K562 (cell line): ENCODE measurements at places on chromosomes 16 and 17. TPM values are rescaled to one million over a fixed set of nuclear protein-coding genes. Genes with fewer than 3 reads are reported as not detected.

DNA sequence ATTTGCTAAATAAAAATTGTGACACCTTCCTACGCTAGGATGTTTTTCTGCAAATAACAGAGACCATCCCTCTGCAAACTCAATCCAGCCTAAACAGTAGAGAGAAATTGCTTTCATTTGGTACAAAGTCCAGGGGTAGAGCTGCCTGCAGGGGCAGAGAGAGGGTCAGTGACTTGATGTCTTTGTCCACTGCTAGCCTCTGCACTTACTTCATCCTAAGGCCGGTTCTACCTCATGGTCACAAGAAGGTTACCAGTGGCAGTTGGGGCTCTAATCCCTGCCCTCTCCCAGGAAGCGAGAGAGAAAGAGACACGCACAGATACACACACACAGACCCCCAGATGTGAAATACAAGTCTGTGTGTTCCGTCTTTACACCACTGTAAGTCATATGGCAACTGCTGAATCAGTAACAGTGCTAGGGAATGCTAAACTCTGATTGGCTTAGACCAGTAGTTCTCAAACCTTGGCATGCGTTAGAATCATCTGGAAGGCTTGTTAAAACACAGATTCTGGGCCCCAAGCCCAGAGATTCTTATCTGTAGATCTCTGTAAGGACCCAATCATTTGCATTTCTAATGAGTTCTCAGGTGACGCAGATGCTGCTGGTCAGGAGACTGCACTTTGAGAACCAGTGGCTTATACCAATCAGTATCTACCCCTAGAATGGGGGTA is 13.1 kb upstream of the LPCAT2 start:
- H3K27ac ChIP-seq: no peak overlapping the region
- no peak for DNase-seq
- H3K4me1 ChIP-seq: peaks cover 13% of the 10 kb centered on the region; the same call in 2 of the 3 replicates
- no peaks in the 10 kb centered on the region for H3K36me3 ChIP-seq

- H3K4me3 ChIP-seq: peak overlapping the region; percentile 62
- peak overlapping the region; percentile 83 for H3K27ac ChIP-seq
These were observed 1.5 kb downstream of the GGA2 start for GRCh38 chr16:23508589-23509440.

DNA sequence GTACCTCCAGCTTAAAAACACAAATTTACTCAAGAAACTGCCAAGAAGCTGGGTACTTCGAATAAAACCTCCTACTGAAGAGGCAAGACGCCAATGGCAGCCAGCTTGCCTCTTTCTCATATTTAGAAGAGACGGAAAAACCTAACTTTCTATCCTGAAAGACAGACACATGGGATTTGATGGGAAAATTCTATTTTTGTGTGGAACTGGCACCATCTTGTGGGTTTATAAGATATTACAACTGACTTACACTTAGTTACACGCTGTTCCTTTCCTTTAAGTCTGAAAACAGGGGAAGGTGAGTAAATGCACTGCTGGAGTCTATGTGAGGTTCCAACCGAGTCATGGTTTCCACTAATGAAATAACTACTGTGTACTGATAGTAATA is 10.3 kb downstream of the ZNF18 start:
- no peaks in the 10 kb centered on the region for H3K4me1 ChIP-seq
- H3K4me3 ChIP-seq: no peak overlapping the region
- H3K27me3 ChIP-seq: no peaks in the 10 kb centered on the region
- H3K27ac ChIP-seq: no peak overlapping the region

DNA sequence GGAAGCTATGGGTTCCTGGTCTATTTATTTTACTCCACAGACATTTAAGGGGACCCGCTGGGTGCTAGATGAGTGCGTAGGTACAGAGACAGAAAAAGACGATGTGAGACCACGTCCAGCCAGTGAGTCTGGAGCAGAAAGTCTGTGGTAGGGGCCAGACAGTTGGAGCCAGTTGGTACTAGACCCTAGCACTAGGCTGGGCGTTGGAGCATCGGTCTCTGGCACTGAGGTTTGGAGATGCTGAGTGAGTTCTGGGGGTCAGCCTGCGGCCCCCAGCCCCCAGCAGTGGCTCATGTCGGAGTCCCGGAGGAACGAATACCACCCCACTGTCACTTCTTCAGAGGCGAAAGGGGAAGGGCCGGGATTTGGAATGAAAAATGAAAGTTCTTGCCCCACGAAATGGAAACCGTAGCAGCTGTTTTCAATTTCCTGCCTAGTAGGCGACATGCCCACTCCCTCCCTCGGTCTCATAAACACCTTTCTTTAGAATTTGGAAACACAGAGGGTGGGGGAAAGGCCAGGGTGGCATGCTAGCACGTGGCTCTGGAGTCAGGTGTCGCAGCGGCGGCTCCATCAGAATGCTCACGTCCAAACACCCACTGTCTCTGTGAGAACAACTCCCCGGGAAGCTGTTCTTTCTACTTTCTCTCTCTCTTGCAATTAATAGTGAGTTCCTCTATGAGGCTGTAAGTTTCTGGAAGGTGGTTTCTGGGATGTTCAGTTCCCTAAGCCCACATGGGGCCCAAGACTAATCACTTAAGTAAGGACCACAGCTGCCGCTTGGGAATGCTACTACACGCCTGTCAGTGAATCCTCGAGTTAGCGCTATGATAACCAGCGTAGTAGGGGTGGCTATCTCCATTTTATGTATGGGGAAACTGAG is 96.8 kb downstream of the IRF8 start:
- H3K4me3 ChIP-seq: no peak overlapping the region
- H3K27ac ChIP-seq: no peak overlapping the region
- no peaks in the 10 kb centered on the region for H3K36me3 ChIP-seq
- DNase-seq: no peak
- no peaks in the 10 kb centered on the region for H3K4me1 ChIP-seq

DNA sequence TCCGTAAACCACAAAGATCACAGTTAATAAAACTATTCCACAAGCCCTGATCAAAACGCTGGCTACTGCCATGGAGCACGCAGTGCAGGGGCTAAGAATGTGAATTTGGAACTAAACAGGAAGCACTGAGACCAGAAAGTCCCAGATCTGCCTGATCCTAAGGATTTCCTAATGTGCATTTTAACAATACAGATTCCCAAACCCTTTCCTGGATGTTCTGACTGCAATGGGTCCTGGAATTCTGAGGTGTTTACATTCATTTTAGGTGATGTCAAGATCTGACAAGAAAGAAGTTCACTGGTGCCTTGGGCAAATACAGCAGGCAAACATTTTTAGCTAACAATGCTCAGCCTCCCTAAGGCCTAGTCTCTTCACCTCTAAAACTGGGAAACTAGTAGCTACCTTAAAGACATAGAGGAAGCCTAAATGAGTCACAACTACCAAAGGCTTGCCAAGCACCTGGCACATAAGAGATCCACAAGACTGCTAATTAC is 10.3 kb downstream of the NSMCE1 start:
- no peaks in the 10 kb centered on the region for H3K4me1 ChIP-seq
- H3K27ac ChIP-seq: no peak overlapping the region
- H3K36me3 ChIP-seq: peaks cover 21% of the 10 kb centered on the region; the same call in 2 of the 3 replicates
- no peak overlapping the region for H3K4me3 ChIP-seq

- H3K4me3 ChIP-seq: no peak overlapping the region
- H3K27me3 ChIP-seq: no peaks in the 10 kb centered on the region
- no peaks in the 10 kb centered on the region for H3K36me3 ChIP-seq
- H3K27ac ChIP-seq: no peak overlapping the region
- DNase-seq: no peak
- H3K4me1 ChIP-seq: no peaks in the 10 kb centered on the region
These were observed 54.3 kb upstream of the CA10 start for GRCh38 chr17:52212851-52213250.

DNA sequence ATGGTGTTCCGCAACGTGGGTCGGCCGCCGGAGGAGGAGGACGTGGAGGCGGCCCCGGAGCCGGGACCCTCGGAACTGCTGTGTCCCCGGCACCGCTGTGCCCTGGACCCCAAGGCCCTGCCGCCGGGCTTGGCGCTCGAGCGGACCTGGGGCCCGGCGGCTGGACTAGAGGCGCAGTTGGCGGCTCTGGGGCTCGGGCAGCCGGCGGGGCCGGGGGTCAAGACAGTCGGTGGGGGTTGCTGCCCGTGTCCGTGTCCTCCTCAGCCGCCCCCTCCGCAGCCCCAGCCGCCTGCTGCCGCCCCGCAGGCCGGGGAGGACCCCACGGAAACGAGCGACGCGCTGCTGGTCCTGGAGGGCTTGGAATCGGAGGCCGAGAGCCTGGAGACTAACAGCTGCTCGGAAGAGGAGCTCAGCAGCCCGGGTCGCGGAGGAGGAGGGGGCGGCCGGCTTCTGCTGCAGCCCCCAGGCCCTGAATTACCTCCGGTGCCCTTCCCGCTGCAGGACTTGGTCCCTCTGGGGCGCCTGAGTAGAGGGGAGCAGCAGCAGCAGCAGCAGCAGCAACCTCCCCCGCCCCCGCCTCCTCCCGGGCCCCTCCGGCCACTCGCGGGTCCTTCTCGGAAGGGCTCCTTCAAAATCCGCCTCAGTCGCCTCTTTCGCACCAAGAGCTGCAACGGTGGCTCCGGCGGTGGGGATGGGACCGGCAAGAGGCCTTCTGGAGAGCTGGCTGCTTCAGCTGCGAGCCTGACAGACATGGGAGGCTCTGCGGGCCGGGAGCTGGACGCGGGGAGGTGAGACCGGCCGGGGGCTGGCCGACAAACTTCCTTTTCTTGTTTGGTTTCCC is 821 bp downstream of the SOCS7 start:
- peak overlapping the region; percentile 64; the same call in 1 of the 3 replicates for H3K27ac ChIP-seq
- peaks cover 23% of the 10 kb centered on the region; the same call in 2 of the 3 replicates for H3K4me1 ChIP-seq
- no peaks in the 10 kb centered on the region for H3K27me3 ChIP-seq

The RHBDL1 gene
- total RNA-seq: 3.6 and 4.0 TPM in 2 replicates

The SHCBP1 gene
- total RNA-seq: 18.0 and 18.2 TPM in 2 replicates

DNA sequence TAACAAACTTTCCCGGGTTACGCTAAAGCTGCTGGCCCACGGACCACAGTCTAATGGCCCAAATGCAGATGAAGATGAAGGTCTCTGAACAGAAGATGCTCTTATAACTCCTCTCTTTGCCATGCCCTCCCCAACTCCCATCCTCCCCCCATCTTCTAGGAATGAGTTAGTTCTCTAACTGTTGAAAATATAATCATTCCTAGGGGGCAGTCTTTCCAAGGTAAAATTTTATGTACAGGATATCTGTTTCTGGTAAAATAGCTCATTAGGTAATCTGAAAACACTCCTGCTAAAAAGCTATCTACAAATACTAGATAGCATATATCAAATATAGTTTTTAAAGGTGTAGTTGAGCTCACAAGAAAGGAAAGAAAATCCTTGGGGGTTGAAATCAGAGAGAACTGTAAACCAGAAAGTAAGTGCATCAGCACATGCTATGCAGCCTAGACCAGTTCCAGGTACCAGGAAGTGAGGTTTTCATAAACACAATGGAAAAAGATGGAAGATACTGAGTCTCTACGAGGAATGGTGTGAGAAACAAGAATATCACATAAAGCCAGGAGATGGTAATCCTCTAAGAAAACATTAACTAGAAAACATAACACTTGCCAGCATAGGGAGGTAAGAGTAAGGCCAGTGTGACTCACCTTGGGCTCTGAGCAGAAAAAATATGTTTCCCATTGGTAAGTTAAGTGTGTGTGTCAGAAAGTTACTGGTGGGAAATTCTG is 38.1 kb downstream of the CMC2 start:
- no peak overlapping the region for H3K27ac ChIP-seq
- no peak overlapping the region for H3K4me3 ChIP-seq
- H3K27me3 ChIP-seq: no peaks in the 10 kb centered on the region
- no peaks in the 10 kb centered on the region for H3K4me1 ChIP-seq

DNA sequence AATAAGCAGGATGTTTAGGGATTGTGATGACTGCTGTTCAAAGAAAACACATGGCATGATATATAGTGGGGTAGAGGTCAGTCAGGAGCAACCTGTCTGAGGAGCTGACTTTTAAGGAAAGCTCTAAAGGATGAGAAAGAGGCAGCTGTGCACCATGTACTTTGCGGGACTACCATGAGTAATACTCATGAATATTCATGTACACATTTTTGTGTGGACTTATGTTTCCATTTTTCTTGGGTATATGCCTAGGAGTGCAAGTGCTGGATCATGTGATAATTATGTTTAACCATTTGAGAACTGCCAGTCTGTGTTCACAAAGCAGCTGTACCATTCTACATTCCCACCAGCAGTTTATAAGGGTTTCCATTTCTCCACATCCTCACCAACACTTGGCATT is 35.8 kb downstream of the BEAN1 start:
- no peak overlapping the region for H3K4me3 ChIP-seq
- H3K27ac ChIP-seq: no peak overlapping the region
- no peaks in the 10 kb centered on the region for H3K36me3 ChIP-seq
- peaks cover 12% of the 10 kb centered on the region for H3K27me3 ChIP-seq
- no peaks in the 10 kb centered on the region for H3K4me1 ChIP-seq

GRCh38 chr17:36182176-36183000 is 6.0 kb upstream of the TBC1D3B start:
- peaks cover 14% of the 10 kb centered on the region for H3K4me1 ChIP-seq
- no peak for DNase-seq
- H3K36me3 ChIP-seq: no peaks in the 10 kb centered on the region
- no peak overlapping the region for H3K27ac ChIP-seq
- peaks cover 7% of the 10 kb centered on the region; the same call in 2 of the 3 replicates for H3K27me3 ChIP-seq
- H3K4me3 ChIP-seq: no peak overlapping the region

The DPEP3 gene
- not detected in 2 replicates for total RNA-seq

GRCh38 chr17:6641247-6641863 is 495 bp downstream of the TXNDC17 start:
- H3K36me3 ChIP-seq: peaks cover 42% of the 10 kb centered on the region; the same call in 2 of the 3 replicates
- peak overlapping the region; percentile 68 for H3K4me3 ChIP-seq
- no peaks in the 10 kb centered on the region for H3K27me3 ChIP-seq
- H3K27ac ChIP-seq: peak overlapping the region; percentile 86
- H3K4me1 ChIP-seq: peaks cover 8% of the 10 kb centered on the region; the same call in 2 of the 3 replicates
